ENCODE measurements at places on chromosomes 1 and 21.

GRCh38 chr1:14599183-14599791 lies 802 bp downstream of the KAZN start:
- DNase-seq: no peak

DNA sequence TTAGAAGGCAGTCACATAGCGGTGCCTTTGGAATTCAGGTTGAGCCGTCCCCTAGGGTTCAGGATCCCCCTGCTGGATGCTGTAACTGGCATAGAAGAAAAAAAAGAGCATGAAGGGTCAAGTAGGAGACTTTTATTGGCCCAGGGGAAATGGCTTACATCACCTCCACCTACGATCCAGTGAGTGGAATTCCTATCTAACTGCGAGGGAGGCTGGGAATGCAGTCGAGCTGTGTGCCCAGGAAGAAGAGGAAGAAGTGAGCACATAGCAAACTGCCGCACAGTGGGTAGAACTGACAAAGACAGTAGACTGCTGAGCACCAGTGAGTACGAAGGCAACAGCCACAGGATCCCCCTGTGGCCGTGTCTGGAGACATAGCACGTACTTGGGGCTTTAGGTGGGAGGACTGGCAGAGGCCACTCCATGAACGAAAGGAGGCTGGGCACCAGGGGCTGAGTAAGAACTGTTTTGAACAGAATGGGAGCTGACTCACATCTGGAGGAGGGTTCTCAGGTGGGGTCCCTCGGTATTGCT lies 79.2 kb downstream of the RNF220 start:
- DNase-seq: peak; percentile 37

GRCh38 chr1:191870490-191870889 lies 287.8 kb upstream of the RGS18 start:
- DNase-seq: no peak

DNA sequence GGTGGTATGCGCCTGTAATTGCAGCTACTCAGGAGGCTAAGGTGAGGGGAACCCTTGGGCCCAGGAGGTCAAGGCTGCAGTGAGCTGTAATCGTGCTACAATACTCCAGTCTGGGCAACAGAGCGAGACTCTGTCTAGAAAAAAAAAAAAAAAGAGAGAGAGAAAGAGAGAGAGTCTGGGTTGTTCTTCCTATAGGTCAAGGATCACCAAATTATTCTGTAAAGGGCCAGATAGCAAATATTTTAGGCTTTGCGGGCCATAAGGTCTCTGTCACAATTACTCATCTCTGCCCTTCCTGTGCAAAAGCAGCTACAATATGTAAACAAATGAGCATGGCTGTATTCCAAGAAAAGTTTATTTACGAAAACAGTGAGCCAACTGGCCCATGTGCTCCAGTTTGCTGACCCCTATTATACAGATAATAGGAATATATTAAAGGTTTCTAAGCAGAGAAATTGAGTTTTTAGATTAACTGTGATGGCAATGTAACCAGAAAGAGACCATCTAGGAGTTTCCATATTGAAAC lies 2.1 kb downstream of the SASS6 start:
- peak; percentile 54 for DNase-seq

GRCh38 chr1:24155011-24155782 lies 12.3 kb upstream of the IL22RA1 start:
- DNase-seq: no peak

DNA sequence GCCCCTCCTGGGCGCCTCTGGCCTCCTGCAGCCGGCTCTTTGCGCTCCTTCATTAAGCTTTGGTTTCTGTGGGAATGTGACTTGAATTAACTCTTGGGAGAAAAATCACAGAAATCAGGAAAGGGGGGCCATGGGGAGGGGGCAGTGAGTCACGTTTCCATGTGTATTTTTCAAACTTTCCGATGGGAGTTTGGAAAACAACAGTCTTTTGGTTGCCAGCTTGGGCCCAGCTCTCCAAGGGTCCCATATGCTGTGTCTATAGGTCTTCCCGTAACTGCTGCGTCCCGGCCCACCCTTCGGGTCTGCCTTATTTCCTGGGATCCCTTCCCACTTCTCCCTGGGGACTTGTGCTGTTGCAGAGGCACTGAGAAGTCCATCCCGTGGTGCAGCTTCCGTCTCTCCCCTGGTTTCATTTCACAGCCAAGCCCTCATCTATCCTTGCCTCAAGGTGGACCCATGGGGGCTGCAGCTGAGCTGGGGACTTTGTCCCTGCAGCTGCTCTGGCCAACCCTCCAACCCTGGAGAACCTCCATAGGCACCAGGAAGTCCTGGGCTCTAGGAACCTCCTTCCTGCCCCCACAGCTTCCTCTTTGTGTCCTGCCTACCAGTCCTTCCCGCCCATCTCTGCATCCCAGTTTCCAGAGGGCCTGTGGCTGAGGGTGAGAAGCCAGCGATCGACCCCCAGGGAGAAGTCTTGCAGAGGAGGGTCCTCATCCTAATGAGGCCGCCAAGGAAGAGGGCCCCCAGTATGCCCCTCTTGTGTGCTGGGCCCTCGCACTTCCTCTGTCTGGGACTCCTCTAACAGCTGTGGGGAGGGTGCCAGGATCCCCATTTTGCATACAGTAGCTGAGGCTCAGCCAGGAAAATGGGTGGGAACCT lies 11.6 kb upstream of the LMNA start:
- no peak for DNase-seq

DNA sequence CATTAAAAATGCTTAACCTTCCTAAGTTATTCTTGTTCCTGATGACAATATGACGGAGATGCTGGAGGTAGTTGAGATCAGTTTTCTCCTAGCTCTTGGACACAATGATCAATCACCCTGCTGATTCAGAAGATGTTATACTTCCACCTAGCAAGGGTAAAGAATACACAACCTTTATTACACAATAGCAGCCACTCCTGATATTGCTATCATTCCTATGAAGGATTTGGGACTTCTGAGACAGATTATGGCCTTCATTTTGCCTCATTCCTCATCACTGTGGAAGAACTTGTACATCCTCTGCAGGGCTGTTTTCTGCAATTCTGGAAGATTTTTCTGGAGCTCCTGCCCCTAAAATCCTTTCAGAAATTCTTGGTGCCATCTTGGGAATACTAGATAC lies 47.8 kb downstream of the GIPC2 start:
- DNase-seq: no peak

- no peak for DNase-seq
These were observed 641.0 kb downstream of the PLPP3 start for GRCh38 chr1:55938376-55938850.

DNA sequence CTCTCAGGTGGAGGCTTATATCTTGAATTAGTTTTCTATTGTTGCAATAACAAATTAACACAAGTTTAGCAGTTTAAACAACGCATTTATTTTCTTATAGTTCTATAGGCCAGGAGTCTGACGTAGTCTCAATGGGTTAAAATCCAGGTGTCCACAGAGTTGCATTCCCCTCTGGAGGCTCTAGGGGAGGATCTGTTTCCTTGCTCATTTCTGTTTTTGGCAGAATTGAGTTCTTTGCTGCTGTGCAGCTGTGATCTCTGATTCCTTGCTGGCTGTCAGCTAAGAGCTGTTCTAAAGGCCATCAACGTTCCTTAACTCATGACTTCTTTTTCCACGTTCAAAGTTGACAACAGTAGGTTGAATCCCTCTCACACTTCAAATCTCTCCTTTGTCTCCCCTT lies 31.8 kb downstream of the S100A10 start:
- no peak for DNase-seq

- no peak for DNase-seq
These were observed 8.9 kb downstream of the SPATA46 start for GRCh38 chr1:162367772-162368171.

DNA sequence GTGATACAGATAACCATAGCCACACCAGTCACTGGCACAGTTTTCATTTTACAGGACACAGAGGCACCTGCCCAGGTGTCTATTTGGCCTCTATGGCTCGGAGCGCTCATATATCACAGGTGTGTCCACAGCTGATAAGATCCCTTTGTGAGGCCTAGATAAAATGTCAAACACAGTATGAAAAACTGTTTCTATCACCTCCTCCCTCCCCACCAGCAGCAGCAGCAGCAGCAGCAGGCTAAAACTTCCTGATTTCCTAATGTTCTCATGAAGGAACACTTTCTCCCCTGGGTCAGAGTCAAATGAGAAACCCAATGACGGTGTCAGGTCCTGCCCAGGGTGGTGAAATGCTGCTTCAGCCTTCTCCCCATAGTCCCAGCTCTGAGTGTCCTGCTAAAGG lies 24.4 kb downstream of the ELAPOR1 start:
- no peak for DNase-seq

DNA sequence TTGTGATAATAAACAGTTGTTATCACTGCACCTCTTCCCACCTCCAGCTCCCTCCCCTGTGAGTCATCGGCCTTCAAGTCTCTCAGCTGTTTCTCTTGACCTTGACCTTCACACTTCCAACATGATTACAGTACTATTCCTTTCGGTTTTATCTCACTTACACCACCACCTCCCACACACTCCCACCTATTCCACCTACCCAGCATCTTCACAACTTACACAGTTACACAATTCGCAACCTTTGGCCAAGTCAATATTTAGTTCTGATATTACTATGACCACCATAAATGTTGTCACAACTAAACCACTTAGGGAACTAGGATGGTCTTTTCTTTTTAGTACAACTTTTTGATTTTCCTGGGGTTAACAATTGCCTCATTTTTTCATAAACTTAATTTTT lies 60.2 kb downstream of the RIPK4 start:
- peak; percentile 63 for DNase-seq

DNA sequence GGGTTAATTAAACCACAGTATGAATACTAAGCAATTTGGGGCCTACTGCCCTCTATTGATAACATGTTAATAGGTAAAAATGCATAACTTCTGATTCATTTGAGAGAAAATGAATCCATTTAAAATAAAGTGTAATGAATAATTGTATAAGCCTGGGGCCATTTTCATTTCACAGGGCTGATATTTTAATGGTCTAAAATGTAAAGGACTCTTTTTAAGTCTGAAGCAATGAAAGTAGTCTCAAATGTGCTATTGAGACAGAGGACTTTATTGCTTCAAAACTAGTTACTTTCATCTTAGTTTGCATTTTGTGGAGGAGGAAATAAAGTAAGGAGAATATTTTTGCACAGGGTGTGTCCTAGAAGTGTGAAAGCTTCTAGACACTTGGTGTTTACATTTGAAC lies 155.4 kb downstream of the TLR5 start:
- no peak for DNase-seq

DNA sequence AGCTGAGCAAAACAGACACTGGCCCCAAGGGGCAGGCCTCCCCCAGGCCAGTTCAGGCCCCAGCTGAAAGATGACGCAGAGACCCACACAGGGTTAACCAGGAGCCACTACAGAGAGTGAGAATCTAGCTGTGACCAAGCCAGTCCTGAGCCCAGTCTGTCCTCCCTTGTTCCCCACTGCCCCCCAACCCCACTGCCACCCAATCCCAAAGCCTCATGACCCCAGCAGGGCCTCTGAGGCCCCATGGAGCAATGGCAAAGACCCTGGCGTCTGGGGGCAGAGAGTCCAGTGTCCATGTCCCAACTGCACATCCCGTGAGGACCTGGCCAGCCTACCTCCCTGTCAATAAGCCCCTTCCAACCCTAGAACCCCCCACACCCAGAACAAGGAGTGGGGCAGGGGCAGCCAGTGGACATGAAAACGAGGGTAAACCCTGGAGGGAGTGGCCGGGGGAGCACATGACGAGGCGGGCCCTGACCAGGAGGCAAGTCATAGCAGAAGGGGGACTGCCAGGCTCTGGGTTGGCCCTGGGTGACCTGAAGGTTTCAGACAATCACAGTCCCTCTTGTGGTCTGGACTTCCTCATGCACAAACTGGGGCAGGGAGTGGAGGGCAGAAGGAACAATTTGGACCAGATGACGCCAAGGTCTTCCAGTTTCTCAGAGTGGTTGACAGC lies 100.5 kb downstream of the GLIS1 start:
- DNase-seq: no peak

- DNase-seq: peak; percentile 38
These were observed 73.6 kb upstream of the LRRC8B start for GRCh38 chr1:89451011-89451410.

GRCh38 chr1:53644909-53645689 lies 93.9 kb downstream of the GLIS1 start:
- DNase-seq: no peak

- DNase-seq: no peak
These were observed 307.0 kb downstream of the SETD4 start for GRCh38 chr21:35753308-35753707.

DNA sequence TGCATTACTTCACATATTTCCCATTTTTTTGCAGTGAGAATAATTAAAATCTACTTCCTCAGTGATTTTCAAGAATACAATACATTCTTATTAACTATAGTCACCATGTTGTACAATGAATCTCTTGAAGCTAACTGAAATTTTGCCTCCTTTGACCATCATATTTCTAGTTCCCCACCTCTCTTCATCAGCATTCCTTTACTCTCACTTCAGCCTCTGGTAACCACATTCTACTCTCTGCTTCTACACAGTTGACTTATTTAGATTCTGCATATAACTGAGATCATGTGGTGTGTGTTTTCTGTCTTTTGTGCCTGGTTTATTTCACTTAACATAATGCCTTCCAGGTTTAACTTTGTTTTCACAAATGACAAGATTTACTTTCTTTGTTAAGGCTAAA lies 304.4 kb upstream of the LYPLAL1 start:
- no peak for DNase-seq

- no peak for DNase-seq
These were observed 310.6 kb downstream of the DISC1 start for GRCh38 chr1:231936983-231937775.

GRCh38 chr1:10631121-10631810 lies 156.5 kb downstream of the PEX14 start:
- no peak for DNase-seq

DNA sequence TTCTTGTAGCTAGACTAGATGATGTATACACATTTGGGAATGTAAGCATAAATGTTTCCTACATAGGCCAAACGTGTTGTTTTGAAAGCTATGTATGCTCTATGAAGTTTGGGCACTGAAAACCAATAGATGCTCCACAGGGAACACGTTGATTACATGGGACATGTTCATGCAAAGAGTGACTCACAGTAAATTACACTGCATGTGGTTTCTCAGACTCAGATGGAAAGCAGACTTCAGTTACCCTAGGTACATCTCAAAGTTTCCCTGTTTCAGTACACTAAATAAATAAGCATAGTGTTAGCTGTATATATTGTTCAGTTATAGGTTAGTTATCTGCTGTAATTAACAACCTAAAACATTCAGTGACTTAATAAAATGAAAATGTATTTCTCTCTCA lies 301.9 kb upstream of the RUNX1 start:
- peak; percentile 40 for DNase-seq

DNA sequence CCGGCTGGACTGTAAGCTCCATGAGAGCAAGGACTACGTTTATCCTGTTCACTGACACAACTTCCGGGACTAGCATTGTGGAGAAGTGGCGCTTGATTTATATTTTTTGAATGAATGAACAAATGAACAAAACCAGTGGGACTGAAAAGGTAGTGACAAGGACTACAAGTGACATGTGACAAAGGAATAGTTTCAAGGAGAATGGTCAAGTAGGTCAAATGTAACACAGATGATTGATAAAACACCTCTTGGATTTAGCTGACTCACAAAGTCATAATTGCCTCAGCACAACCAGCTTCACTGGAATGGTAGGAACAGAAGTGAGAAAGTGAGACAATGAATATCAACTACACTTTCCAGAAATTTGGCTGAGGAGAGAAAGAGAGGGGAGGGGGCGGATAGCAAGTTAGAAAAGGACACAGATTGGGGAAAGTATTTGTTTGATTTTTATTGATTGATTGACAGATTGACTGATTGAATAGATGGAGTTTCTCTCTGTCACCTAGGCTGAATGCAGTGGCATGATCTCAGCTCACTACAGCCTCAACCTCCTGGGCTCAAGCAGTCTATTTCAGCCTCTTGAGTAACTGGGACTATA lies 14.2 kb downstream of the MTF1 start:
- no peak for DNase-seq
